Nephron progenitor cell (in vitro differentiated cells): ENCODE measurements at places on chromosomes 4 and X.
A peak's percentile ranks its signal among the peaks of the same experiment; 100 is the strongest.

GRCh38 chrX:119010491-119010890 is 36.1 kb downstream of the LONRF3 start:
- peaks cover 9% of the 10 kb centered on the region for H3K36me3 ChIP-seq
- no peak overlapping the region for H3K4me3 ChIP-seq
- no peak for DNase-seq
- H3K27ac ChIP-seq = no peak overlapping the region

DNA sequence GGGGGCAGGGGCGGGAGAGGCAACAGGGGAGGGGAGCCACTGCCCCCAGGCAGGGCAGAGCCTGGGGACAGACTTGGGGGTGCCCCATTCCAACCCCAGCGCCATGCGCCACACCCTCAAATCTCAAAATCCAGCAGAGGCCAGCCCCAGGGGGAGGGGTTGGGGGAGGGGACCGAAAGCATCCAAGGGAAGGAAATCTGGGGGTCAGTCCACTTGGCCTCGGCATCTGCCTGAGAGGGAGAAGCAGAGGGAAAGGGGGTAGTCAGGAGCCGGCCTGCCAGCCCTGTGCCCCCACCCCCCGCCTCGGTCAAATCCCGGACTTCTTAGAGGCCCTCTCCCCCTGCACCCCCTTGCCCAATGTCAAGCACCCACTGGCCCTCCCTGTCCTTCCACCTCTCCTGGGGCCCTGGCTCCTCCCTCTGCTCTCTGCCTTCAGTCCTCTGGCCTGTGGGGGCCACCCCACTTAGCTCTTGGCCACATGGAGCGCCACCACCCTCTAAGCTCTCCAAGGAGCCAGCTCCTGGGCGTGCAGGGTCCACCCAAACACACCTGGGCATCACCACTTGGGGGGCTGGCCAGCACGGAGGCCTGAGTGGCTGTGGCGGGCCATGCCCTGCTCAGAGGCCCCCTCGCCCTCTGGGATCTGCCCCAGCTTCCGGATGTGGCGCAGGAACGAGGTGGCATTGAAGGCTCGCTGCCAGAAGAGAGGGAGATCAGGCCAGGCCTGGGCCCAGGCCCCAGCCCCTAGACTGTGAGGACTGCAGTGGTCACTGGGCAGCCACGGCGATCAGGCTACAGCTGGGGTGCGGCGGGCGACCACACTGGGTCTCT is 3.5 kb downstream of the PNCK start:
- H3K4me3 ChIP-seq = no peak overlapping the region
- H3K27me3 ChIP-seq = peaks cover 59% of the 10 kb centered on the region
- DNase-seq = no peak
- H3K4me1 ChIP-seq = peaks cover 20% of the 10 kb centered on the region
- no peak overlapping the region for H3K27ac ChIP-seq
- H3K36me3 ChIP-seq = peaks cover 5% of the 10 kb centered on the region

DNA sequence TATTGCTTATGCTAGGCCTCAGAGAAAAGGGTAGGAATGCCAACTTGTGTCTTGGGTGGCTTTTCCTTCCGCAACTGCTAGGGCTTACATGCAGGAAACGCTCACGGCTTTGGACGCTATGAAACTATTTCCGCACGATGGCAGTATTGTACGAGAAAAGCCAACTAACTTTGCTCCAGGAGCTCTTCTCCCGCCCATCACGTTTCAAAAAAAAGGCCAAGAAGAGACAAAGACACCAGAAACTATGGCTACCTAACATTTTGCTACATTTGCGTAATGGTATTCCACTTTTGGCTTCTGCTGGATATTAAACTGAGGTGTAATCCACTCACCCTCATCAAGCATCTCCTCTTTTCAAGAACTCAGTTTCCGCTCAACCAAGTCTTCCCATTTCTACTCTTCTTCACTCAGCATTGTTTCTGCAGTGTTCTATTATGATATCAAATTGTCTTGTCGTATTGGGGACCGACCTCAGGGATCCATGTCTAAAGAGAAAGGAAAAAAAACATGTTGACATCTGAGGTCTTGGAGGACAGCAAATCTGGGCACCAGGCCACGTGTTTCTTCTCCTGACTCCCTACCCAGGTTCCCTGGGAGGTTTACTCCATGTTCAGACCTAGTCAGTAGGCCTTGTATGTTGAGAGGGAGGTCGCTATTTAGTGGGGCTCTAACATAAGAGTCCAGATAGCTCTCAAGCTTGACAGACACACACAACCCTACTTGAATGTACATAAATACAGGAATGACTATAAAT is 239.4 kb upstream of the STK26 start:
- H3K27me3 ChIP-seq = no peaks in the 10 kb centered on the region
- no peak overlapping the region for H3K4me3 ChIP-seq
- H3K4me1 ChIP-seq = no peaks in the 10 kb centered on the region
- peaks cover 87% of the 10 kb centered on the region for H3K36me3 ChIP-seq

DNA sequence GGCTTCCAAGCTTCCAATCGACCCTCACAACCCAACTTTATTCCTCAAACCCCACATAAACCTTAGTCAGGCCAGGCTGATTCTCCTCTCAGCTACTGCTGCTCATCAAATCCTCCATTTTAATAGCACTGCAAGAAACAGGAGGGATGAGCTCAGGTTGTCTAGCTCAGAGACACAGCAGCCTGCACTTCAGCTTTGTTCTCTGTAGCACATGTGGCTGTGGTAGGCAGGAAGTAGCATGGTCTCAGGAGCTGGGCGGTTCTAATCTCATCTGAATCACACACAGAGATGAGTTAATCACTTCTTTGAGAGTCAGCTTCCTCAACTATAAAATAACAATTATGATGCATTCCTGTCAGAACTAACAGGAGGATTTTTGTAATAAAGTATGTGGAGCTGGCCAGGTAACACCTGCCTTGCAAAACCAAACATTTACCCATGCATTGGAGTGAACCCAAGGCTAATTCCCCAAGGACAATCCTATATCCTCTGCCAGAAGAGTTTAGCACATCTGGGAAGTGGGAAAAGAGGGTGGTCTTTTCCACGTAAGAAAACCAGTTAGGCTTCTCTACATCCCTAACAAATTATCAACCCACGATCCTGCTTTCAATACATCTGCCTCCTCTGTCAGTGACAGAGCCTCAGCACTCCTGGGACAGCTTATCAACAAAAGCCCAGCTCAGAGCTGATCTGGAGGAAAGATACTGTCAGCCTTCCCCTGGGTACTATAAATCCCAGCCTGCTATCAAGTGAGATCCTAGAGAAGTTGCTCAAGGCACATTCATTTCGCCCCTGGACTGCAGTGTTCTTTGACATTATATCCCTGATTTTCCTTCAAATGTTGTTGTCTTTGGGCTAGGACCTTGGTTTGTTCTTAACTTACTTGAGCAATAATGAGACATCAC is 32.8 kb downstream of the ELOVL6 start:
- peaks cover 65% of the 10 kb centered on the region for H3K36me3 ChIP-seq
- H3K4me3 ChIP-seq = no peak overlapping the region
- peak; percentile 22 for DNase-seq
- H3K27me3 ChIP-seq = no peaks in the 10 kb centered on the region
- H3K4me1 ChIP-seq = peaks cover 22% of the 10 kb centered on the region
- H3K27ac ChIP-seq = peak overlapping the region; percentile 97

DNA sequence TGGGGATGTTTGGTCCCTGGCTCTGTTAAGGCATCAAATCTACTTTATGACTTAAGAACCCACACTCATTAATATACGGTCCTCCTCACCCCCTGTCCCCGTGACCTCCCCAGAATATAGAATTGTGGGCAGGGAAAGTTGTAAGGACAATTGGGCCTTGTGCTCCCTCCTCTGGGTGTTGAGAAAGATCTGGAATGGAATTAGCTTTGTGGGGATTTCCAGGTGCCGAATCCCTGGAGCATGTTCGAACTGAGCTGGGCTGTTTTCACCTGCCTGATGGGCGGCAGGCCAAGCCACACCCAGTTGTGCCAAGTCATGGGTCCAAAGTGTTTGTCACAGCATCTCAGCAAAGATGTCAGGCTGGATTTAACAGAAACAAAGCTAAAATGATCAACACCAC is 349.3 kb upstream of the KLF3 start:
- H3K27me3 ChIP-seq = peaks cover 12% of the 10 kb centered on the region
- H3K27ac ChIP-seq = no peak overlapping the region
- peaks cover 4% of the 10 kb centered on the region for H3K36me3 ChIP-seq
- H3K4me1 ChIP-seq = peaks cover 52% of the 10 kb centered on the region
- H3K4me3 ChIP-seq = no peak overlapping the region

DNA sequence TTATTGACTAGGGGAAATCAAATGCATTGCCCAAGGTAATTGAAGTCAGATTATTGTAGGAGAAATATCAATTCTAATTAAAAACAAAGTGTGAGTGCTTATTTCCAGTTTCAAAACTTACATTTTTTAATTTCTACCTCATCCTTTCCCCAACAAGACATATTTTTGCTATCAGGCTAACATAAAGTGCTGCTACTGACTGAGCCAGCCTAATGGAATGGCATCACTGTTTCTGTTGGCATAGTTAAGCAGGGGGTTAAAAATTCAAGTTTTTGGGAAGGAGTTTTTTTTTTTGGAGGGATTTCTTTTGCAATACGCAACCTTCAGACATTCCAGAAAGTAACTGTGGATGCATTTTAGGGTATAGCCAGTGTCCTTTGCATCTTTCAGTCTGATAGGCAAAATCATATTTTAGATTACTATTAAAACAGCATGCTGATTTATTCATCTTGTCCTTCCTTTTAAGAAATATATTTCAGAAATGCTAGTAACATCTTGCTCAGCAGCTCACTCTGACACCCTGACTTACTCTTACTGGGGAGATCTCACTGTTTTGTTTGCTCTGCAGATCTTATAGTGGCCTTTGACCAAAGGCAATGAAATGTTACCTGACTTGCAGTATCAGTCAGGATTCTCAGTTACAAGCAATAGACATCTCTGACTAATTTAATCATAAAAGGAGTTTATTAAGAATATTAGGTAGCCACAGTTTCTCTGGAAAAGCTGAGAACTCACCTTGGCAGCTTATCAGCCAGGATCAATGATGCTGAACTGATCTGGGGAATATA is 24.4 kb downstream of the GAB1 start:
- H3K27ac ChIP-seq = no peak overlapping the region
- peaks cover 35% of the 10 kb centered on the region for H3K4me1 ChIP-seq
- peaks cover 19% of the 10 kb centered on the region for H3K36me3 ChIP-seq

GRCh38 chr4:8856835-8857621 is 14.6 kb downstream of the HMX1 start:
- no peak for DNase-seq
- no peak overlapping the region for H3K4me3 ChIP-seq
- peaks cover 39% of the 10 kb centered on the region for H3K4me1 ChIP-seq
- H3K27me3 ChIP-seq = peaks cover 98% of the 10 kb centered on the region

DNA sequence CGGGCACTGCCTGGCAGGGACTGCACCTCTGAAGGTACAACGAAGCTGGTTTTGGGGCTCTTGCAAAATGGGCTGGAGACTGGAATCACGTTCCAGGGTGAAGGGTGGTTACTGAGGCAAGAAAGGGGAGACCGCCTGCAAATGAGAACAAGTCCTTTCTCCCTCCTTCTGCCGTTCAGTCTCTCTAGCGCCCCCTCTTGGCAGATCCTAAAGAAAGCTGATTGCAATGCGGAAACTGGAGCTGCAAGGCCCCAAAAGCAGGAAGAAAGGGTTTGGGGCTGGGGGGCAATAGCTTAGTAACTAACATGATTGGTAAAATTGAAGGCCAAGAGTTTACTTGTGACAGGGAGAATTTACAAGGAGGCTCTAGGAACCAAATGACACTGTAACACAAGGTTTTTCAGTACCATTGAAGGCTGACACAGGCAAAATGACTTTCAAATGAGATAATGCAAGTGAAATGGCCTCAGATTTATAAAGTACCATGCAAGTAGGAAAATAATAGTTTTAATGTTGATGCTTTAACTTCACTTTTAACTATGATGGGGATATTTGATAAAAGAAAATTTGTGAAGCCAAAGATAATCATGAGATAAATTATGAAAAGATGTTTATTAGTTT is 222.7 kb upstream of the HAND2 start:
- no peak overlapping the region for H3K27ac ChIP-seq
- H3K4me1 ChIP-seq = no peaks in the 10 kb centered on the region
- H3K4me3 ChIP-seq = no peak overlapping the region
- H3K27me3 ChIP-seq = peaks cover 3% of the 10 kb centered on the region

DNA sequence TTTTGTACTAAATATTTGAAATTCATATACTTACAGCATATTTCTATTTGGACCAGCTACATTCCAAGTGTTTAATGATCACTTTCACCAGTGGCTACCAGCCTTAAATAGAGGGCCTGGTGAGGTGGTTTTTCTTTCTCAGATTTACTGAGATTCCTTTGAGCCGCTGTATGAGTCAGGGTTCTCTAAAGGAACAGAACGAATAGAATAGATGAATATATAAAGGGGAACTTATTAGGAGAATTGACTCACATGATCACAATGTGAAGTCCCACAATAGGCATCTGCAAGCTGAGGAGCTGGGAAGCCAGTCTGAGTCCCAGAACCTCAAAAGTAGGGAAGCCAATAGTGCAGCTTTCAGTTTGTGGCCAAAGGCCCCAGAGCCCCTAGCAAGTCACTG is 146.2 kb upstream of the TLL1 start:
- H3K27me3 ChIP-seq = no peaks in the 10 kb centered on the region
- no peak overlapping the region for H3K4me3 ChIP-seq
- H3K27ac ChIP-seq = no peak overlapping the region

DNA sequence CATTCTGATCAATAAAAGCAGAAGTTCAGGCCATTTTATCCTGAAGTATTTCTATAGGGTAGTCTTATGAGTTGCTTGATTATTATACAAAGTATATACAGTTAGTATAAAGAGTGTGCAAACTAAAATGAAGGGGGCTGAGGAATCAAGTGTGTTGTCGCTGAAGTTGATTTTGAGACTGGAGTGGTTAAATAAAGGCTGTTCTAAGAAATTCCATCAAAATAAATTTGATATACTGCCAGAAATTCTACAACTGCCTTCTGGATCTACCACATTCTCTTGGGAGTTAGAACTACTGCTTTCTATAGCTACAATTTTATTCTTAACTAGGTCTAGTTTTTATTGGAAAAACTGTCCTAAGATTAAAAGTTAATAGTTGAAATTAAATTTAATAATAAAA is 12.4 kb downstream of the EDNRA start:
- H3K27ac ChIP-seq = peak overlapping the region; percentile 86
- H3K36me3 ChIP-seq = no peaks in the 10 kb centered on the region
- H3K4me3 ChIP-seq = no peak overlapping the region
- no peak for DNase-seq
- H3K27me3 ChIP-seq = peaks cover 7% of the 10 kb centered on the region

GRCh38 chr4:127822430-127822829 is 40.3 kb downstream of the HSPA4L start:
- no peak overlapping the region for H3K4me3 ChIP-seq
- no peaks in the 10 kb centered on the region for H3K4me1 ChIP-seq
- no peak for DNase-seq

GRCh38 chr4:130511776-130512175 is 1415.8 kb downstream of the C4orf33 start:
- H3K4me3 ChIP-seq = no peak overlapping the region
- H3K27ac ChIP-seq = no peak overlapping the region
- H3K36me3 ChIP-seq = no peaks in the 10 kb centered on the region
- no peaks in the 10 kb centered on the region for H3K4me1 ChIP-seq
- H3K27me3 ChIP-seq = no peaks in the 10 kb centered on the region
